Mucosa of gallbladder (tissue), 1 donor: ENCODE measurements at places on chromosomes 13 and 19. TPM values are rescaled to one million over a fixed set of nuclear protein-coding genes. Genes with fewer than 3 reads are reported as not detected.

DNA sequence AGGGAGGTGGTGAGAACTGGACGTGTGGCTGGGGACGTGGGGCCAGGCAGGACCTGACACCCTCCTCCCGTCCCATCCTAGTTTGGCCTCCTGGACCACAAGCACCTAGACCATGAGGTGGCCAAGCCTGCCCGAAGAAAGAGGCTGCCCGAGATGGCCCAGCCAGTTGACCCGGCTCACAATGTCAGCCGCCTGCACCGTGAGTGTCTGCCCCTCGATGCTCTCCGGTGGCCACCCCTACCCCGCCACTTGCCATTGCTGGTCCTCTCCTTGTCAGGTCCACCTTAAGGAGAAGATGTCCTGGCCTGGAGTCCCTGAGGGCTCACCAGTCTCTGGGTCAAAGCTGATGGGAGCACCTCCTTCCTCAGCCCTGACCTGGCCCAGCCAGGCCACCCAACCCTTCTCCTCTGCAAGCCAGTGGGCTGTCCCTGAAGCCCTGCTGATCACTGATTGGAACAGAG is 2.2 kb downstream of the ANGPTL4 start:
- DNase-seq: no peak

The SH3GL1 gene
- 56.9 TPM for total RNA-seq

- no peak for DNase-seq
Observed at GRCh38 chr13:86906127-86906874, 764.9 kb upstream of the SLITRK5 start.

DNA sequence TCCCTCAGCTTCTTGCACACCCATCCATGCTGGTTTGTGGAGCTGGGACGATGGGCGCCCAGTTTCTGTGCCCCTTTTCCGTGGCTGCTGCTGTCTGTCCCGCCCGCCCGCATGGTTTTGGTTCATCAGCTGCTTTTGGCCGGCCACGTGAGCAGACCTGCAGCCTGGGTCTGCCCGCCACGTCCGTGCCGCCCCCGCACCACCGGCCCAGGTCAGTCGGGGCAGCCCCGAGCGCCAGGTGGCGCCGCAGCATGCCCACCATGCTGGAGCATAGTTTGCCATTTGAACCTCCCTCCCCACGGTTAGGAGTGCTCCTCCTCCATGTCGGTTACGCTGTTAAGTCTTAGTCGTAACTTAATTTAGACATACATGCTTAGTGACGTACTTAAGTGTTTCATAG is 15.3 kb upstream of the RPS15 start:
- DNase-seq: no peak

- DNase-seq: peak; percentile 36
Observed at GRCh38 chr19:9070066-9070465, 16.8 kb upstream of the OR1M1 start.

- no peak for DNase-seq
Observed at GRCh38 chr13:34278780-34279179, 460.8 kb downstream of the RFC3 start.

DNA sequence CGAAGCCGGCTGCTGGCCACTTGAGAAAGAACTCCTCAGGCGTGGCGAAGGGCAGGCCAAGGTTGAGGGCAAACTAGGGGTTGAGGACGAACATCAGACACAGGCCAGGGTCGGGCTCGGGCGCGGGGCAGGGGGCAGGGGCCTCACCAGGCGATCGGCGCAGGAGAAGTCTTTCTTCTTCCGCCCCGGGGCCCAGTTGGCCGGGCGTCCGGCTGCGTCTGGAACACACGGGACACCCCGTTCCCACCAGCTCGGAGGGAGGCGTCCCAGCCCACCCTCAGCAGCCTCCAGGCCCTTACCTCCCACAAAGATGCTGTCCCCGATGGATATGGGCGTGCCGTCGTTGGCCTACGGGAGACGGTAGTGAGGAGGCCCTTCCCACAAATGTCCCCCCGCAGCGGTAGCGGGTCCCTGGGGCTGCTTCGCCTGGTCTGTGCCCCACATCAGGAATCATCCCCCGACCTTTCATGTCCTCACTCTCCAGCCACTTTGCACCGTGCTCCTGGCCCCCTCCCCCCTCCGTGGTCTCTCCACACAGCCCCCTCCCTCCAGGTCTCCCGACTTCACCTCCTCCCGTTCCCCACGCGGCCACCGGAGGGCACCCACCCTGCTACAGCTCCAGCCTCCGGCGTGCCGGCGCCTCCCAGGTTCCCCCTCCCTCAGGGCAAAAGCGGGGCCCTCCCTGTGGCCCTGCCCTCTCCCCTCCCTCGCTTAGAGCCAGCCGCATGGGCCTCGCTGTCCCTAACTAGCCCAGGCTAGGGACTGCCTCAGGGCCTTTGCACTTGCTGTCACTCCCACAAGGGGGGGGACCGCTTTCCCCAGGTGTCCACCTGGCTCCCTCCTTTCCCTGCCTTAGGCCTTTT is 4.8 kb downstream of the PNKP start:
- no peak for DNase-seq

The ZNF439 gene
- total RNA-seq: 16.3 TPM

The LAIR1 gene
- total RNA-seq: 36.1 TPM

DNA sequence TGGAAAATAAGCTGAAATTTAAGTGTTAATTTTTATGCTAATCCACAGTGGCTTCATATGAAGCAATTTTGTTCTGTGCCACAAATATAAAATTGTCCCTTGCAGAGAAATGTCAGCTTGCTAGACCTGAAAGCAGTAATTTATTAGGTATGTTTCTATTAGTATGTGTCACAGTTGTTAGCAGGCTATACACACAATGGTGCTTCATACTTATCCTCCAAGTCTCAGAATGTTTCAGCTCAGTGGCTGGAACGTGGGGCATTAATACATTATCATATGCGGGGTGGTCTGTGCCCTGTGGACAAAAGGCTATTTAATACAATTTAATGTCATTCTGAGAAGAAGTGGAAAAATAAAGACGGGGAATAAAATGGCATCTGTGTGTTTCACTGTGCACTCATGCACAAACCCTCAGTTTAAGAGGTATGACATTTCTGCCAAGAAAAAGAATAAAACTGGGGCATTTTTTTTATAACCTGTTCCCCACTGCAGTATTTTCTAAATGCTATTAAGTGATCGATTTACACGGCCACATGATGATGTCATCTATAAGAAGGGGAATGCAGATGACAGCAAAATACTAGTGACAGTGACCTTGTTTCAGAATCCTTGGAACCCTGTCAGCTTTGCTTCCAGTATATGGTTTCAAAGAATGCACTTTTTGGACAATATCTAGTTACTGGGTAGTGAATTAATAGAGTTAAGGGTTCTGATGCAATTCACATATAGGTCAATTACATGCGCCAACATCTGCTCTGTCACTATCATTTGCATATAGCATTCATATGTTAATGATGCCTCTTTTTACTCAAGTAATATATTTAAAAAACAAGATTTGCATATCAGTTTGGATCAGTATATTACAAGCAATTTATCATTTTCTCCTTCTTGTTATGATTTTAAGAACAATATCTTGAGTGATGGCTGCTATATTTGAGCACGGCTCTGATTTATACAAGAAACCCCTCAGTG is 21.2 kb upstream of the ZNF536 start:
- DNase-seq: no peak

The FGF22 gene
- 0.17 TPM for total RNA-seq

DNA sequence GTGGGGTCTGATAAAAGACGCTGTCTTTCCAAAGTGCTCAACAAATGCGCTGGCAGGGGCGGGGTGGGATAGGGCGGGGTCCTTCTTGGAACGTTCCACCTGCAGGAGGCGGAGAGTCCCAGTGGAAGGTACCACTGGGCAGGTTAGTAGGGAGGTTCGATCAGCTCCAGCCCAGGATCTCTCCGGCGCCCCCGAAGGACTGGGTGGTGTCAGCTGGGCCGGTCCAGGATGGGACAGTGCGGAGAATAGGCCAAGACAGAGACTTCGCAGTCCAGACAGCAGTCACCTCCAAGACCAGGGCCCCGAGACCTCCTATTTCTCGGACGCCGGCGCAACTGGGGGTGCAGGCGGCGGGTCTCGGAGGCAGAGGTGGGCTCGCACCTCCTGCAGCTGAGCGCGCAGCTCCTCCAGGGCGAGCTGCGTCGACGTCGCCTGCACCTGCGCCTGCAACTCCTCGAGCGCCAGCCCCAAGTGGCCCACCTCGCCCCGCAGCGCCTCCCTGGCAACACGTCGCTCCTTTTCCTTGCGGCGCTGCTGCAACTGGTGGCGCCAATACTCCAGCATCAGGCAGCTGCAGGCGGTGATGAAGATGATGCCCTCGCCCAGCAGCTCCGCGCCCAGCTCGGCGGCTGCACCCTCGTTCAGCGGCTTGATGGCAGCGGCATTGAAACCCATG is 21.6 kb downstream of the VASP start:
- DNase-seq: peak; percentile 75

DNA sequence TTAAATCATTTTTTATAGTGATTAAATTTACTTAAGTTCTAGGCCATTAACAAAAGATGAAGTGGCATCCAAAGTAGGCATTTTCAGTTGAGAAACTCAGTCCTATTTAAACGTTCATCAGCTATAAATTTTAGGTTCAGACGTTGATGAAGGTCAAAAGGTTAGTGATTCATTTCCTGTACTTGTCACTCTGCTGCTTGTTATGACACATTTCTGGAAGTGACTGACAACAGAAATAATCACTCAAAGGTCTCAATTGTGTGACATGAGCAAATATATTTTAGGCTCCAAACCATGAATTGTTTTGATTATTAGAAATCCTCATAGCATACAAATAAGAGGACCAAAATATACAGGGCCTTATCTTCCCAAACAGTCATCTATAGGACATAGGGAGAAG is 10.3 kb upstream of the EDNRB start:
- DNase-seq: no peak

GRCh38 chr19:30228113-30228834 is 143.9 kb upstream of the ZNF536 start:
- no peak for DNase-seq

GRCh38 chr19:57436417-57436816 is 1.3 kb downstream of the ZNF749 start:
- no peak for DNase-seq

DNA sequence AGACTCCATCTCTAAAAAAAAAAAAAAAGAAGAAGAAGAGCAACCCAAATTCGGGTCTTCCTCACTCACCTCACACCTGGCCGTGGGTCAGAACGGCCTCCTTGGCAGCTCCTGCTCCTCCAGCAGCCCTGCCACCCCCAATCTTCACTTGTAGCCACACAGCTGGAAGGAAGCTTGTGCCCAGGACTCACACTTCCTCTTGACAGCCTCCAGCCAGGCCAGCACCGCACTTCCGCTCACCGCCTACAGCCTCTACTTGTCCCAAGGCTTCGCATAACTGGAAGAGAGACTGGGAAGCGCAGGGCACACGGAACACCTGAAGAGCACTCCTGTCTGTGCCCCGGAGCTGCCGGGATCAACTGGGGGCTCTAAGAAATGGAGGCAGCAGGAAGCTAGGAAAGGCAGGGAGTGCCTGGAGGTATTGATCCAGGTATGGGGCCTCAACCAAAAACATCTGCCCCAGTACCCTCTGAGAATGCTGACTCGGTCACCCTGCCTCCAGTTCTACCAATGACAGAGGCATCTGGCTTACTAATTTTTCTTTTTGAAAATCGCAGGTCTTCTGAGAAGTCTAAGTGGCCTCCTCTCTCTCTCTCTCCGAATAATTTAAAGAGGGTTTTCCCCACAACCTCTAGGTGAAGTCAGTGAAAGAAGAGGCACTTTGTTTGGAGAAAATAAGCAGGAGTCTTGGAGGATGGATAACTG is 31.1 kb upstream of the ATP12A start:
- no peak for DNase-seq

The NFIX gene
- 135 TPM for total RNA-seq

The TNNT1 gene
- 0.72 TPM for total RNA-seq

GRCh38 chr13:24187185-24187584 is 26.7 kb downstream of the SPATA13 start:
- no peak for DNase-seq

DNA sequence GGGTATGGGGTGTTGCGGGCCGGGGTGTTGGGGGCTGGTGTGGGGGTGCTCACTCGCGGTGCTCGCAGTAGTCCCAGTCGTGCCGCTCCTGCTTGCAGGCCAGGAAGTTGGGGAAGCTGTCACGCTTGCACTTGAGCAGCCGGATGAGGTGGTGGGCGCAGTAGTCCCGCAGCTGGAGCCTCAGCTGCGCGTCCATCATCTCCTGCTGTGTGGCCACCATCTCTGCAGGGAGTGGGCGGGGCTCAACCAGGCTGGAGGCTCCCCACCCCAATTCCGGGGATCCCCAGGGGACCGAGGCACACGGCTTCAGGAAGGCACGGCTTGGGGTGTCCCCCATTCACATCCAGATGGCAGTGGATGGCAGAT is 5.2 kb downstream of the NDUFB7 start:
- DNase-seq: no peak

The ATCAY gene
- total RNA-seq: 0.63 TPM

DNA sequence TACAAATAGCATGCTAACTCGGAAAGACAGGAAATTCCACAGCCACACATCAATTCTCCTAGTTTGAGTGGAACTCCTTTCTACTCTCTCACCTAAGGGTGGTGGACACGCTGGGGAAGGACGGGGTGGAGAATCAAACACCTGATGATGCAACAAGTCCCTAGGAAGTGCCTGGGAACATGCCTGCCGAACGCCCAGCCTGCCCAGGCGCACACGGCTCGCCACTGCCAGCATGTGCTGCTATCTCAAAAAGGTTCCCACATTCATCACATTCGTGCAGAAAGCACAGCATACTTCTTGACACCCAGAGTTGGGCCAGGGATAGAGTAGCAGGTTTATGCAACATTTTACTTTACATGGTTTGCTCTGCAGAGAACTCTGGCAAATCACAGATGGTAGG is 164.6 kb downstream of the ABCC4 start:
- no peak for DNase-seq

GRCh38 chr13:98575904-98576199 is 1.1 kb downstream of the STK24 start:
- DNase-seq: no peak

DNA sequence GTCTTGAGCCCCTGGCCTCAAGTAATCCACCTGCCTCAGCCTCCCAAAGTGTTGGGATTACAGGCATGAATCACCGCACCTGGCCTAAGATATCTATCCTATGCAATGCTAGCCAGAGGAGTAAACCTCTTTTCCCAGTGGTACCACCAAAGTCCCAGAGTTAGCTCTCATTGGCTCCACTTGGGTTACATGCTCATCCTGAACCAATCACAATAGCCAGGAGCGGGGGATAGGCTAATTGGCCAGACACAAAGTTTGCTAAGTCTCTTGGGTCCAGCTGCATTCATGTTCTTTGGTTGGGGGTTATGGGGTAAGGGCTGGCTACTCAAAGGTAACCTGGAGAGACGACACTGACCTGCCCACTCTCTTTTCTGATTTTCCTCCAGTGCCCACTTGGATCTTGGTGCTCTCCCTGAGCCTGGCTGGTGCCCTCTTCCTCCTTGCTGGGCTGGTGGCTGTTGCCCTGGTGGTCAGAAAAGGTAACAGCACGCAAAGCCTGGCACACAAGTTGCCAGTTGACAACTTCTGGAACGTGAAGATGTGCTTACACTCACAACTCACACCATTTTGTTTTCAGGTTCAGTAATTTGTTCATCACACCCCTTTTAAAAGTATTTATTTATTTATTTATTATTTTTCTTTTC is 7.8 kb downstream of the C19orf38 start:
- no peak for DNase-seq

- DNase-seq: peak; percentile 18
Observed at GRCh38 chr13:23510979-23511735, 59.1 kb upstream of the TNFRSF19 start.
